ENCODE measurements at places on chromosomes 3 and 15. TPM values are rescaled to one million over a fixed set of nuclear protein-coding genes. Genes with fewer than 3 reads are reported as not detected.

- no peak for DNase-seq
These were observed 157.2 kb downstream of the CADPS start for GRCh38 chr3:62718011-62718410.

GRCh38 chr3:9732080-9732739, 675 bp downstream of the BRPF1 start:
- peak; percentile 68 for DNase-seq

GRCh38 chr3:144583871-144584270, 612.2 kb downstream of the DIPK2A start:
- DNase-seq: no peak

DNA sequence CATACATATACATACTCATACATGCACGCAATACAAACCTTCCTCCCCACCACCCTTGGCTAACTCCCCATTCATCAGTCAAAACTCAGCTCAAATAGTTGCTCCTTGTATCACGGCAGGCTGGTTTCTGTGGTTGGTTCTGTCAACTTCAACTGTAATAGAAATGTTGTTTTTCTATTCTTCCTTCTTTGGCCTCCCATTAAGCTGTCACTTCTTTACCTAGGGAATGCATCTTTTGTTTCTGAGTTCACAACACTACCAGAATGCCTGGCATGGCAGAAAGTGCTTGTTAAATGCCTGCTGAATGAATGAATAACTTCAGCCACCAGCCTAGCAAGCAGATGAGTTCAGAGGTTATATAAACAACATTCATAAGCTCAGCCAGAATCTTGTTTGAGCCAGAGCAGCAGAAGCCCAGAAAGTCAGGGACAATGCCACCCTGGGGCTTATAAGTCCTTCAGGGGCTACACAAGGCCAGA, 63.1 kb downstream of the B3GALNT1 start:
- no peak for DNase-seq

DNA sequence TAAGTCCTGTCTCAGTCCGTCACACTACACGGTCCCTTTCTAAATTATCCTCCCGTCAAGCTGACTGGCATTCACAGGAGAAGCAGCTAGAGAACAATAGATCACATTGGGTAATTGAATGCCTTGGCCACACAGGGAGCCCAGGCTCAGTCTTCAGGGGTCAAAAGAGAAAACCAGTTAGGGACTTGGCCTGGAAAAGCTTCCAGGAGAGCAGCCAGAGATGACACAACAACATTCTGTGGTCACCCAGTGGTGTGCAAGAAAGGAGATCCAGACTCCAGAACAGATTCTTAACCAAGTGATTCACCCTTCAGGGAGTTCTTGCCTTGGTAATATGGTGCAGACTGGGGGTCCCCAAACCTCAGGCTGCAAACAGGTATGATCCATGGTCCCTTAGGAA, 15.9 kb downstream of the ARHGAP31 start:
- peak; percentile 61 for DNase-seq

TMEM40 gene
- not detected for total RNA-seq

NFKBIZ gene
- total RNA-seq: 3.4 TPM

PIGZ gene
- total RNA-seq: 0.31 TPM

GRCh38 chr3:172129850-172130716, 90.7 kb downstream of the FNDC3B start:
- no peak for DNase-seq

DNA sequence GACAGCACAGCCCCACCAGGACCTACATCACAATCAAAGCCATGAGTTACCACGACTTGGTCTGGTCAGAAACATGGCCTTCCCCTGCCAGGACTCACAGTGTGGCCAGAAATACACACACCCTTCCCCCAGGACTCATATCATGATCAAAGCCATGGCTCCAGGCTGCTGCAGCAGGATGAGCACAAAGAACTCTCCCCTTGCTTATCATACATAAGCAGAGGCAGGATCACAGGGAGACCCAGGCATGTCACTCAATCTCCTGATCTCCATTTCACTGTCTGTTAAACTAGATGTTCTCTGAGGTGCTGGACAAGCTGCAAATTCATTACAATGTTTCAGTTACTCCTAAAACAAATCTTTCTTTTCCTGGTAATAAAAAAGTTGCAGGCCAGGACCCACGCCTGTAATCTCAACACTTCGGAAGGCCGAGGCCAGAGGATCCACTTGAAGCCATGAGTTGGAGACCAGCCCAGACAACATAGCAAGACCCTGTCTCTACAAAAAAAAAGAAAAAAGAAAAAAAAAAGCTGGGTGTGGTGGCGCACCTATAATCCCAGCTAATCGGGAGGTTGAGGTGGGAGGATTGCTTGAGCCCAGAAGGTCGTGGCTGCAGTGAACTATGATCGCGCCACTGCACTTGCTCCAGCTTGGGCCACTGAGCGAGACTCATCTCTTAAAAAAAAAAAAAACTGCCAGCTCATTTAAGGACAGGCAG, 1.2 kb downstream of the PFKFB4 start:
- no peak for DNase-seq

Measured in endodermal cell (in vitro differentiated cells).